ENCODE measurements at places on chromosomes 1 and 21.
A peak's percentile ranks its signal among the peaks of the same experiment; 100 is the strongest.

DNA sequence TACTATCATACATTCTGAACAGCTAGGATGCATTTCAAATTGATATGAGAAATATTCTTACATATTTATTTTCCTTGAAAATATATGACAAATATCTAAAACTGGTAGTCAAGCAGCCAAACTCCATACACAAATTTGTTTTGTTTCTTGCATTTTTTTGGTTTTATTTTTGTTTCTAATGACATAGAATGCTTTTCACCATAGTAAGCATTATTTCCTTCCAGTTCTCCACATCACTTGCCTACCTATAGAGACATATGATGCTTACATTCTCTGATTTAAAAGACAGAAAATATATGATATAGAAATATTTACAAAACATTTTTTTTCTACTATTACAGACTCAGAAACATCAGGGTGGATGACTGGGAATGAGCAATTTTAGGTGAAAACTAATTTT, 726.4 kb upstream of the ADGRL4 start:
- no peak for DNase-seq

GRCh38 chr1:151976015-151976343, 17.7 kb downstream of the S100A10 start:
- DNase-seq: no peak

- no peak for DNase-seq
These were observed 56.7 kb downstream of the PLPP3 start for GRCh38 chr1:56522680-56523079.

GRCh38 chr1:198143797-198144196, 13.0 kb upstream of the NEK7 start:
- no peak for DNase-seq

DNA sequence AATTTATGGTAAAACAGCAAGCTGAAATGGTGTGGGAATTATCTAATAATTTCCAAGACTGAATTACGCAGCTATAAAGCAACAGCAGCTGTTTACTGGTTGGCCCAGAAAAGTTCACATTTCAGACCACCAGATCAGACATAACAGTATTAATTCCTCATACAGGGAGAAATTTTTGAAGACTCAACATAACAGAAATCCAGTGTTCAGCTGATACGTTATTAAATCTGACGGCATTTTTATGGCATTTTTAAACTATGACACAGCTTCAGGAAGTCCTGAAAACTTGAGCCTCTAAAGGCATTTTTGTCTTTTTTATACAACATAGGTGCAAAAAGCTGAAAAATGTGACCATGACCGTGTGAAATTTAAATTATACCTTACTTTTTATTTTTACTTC, 91.2 kb downstream of the APP start:
- DNase-seq: no peak

DNA sequence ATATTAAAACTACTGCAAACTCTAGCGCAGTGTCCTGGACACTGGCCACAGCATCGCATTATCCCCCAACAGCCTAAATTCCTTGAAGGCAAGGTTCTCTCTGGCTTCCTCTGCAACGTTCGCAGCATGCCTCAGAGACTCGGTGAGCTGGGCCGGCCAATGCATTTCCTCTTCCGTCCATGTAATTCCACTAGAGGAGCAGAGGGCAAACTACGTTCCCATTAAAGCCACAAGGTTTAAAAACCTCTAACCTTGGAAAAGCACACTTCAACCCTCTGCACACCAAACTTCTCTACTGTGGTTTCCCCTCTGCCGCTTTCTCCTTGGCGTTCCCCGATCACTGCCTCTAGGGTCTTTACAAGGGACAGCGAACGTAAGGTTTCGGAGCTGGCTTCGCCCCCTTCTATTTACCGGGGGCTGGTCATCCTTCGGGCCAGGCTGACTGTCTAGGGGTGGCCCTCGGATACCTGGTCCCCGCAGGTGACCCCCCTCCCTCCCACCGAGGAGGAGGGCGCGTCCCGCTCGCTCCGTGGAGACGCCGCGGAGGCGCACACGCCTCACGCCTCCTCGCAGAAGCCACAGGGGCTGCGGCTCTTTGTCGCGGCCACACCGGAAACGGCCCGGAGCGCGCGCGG, 456 bp upstream of the SMYD2 start:
- DNase-seq: no peak

DNA sequence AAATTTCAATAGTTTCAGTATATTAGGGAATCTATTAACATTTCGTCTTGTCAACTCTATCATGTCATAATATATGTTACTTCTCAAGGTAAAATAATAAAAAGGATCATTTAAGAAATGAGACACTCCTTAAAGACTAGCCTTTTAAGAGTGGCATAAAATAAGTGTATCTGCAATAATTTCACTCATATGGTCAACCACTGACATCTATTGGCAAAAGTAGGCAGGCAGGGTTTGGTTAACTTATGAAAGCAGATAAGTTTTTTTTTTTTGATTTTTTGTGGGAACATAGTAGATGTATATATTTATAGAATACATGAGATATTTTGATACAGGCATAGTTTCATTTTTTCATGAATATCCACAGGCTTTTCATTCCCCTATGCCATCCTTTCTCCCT, 5.5 kb upstream of the RGS21 start:
- DNase-seq: no peak

- peak; percentile 77 for DNase-seq
These were observed 18.2 kb upstream of the MSTO1 start for GRCh38 chr1:155591770-155592169.

DNA sequence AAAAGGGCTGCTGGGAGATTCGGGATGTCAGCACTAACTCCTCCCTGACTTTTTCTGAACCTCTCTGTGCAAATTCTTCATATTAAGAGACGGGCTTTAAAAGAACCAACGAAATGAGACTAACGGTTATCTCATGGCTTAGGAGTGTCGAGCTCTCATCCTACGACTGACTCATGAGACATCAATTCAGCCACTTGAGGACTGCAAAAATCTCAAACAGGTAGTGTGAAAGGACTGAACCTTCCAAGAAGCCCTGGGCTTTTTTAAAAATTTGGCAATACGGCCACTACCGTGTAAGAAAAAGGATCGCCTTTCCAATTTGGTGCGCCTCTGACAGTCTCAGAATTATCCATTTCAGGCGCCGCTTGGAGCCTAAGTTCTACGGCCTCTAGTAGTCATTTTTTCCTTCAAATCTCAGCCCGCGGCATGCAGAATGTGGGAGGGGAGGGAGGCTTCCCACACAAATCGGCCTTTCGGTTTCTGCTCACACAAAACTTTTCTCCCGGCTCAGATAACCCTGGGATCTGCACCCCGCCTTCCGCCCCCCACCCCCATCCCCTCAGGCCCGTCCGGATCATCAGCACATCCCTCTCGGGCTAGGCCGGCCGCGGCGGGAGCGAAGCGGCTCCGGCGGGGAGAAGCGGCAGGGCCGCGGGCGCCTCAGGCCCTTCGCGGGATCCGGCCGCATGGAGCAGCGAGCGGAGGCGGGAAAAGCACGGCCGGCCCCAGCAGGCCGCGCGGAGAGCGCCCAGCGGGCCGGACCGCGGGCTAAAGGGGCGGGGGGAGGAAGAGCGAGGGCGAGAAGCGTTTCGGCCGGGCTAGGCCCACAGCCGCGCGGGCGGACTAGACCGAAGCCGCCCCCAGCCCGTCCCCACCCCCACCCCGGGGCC, 618 bp downstream of the HNRNPR start:
- peak; percentile 30 for DNase-seq

GRCh38 chr1:219883400-219884332, 44.7 kb downstream of the SLC30A10 start:
- DNase-seq: no peak

- no peak for DNase-seq
These were observed 17.4 kb downstream of the BMP8A start for GRCh38 chr1:39508857-39509305.

DNA sequence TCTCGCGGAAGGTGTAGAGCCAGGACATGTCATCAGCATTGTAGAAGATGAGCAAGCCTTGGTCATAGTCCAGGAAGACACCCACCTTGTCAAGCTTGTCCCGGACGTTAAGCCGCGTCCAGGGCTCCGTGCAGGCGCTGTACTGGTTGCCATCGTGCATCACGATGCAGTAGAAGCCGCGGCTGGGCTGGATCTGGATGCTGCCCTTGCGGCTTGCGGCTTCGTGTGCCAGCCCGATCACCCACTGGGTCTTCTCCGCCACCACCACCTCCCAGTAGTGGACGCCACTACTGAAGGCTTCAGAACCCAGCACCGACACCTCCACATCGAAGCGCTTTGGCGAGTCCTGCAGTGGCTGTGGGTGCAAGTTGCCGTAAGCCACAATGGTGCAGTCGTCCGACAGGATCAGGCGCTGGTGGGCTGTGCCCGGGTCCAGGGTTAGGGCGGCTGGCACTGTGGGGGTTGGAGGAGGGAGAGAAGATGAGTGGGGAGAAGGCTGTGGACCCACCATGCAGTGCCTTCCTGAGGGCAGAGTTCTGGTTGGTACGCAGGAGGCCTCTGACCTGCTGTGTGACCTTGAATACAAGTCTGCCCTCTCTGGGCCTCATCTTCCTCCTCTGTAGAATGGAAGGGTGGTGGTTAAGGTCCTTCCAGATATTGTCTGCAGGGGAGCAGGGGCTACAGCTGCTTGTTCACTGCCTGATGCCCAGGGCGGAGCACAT, 34.4 kb downstream of the TRIM62 start:
- no peak for DNase-seq

- no peak for DNase-seq
These were observed 22.5 kb downstream of the RSPH1 start for GRCh38 chr21:42473498-42474042.

DNA sequence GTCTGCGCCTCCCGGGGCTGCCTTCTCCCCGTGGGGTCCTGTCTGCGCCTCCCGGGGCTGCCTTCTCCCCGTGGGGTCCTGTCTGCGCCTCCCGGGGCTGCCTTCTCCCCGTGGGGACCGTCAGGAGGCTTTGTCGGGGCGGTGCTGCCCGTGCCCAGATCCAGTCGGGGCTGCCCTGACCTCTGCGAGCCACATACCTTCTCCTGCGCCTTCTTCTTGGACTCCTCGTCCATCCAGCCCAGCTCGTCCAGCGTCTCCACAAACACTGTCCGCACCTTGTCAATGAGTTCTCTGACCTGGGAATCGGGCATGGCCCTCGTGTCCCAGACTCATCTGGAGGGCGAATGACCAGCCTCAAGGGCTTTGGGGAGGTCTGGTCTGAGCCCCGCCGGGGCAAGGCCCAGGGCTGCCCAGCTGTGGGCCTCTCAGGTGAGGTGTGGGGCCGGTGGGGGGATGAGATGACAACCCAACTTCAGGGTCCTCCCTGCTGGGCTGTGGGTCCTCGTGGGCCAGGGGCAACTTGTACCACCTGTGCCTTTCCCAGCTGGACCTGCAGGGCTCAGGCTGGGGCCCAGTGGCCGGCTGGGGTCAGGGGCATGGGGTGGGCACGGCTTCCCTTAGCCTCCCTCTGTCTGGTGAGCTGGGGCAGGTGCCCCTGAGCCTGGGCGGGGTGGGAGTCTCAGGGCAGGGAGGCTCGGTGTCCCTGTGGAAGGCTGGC, 9.4 kb downstream of the PRXL2B start:
- DNase-seq: no peak

- DNase-seq: no peak
These were observed 95.8 kb upstream of the HOOK1 start for GRCh38 chr1:59718989-59719360.

Data from CD4-positive, alpha-beta T cell treated with Interleukin-21 for 1 hour (primary cell).